ENCODE measurements at places on chromosomes 7 and 10.

DNA sequence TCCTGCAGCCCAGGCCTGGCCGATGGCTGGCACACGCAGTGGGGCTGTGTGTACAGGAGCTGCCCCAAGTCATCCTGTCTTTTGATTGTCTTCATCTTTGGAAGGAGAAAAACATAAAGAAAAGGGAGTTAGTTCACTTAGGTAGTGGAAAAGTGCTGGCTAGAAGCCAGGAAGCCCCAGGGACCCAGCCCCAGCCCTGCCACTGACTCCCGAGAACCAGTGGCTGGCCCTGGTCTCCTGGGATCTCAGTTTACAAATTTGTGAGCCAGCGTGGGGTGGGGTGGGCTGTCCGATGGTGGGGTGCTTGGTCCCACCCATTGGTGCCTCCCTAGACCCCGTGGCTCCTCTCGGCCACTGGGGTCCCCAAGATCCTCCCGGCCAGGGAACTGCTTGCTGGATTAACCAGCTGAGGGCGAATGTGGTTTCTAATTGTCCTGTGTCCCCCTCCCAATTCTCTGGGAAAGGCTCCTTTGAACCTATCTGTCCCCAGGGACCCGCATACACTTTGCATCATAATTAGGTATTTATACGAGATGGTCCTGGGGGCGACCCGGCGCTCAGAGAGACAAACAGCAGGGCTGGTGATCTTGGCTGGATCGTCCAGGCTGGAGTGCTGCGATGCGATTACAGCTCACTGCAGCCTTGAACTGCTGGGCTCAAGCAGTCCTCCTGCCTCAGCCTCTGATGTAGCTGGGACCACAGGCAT is 16.3 kb upstream of the CHST12 start:
- no peak for DNase-seq

- no peak for DNase-seq
Observed at GRCh38 chr10:88138319-88138848, 275.0 kb downstream of the PTEN start.

- DNase-seq, result no peak
Observed at GRCh38 chr10:117096599-117097201, 41.4 kb downstream of the VAX1 start.

- DNase-seq, result no peak
Observed at GRCh38 chr7:12504149-12504548, 66.4 kb upstream of the SCIN start.

GRCh38 chr7:48035967-48036478 is 680 bp downstream of the C7orf57 start:
- DNase-seq, result no peak

- DNase-seq, result no peak
Observed at GRCh38 chr7:31003721-31004120, 40.0 kb downstream of the GHRHR start.
